ENCODE measurements at places on chromosomes 12 and 14.

DNA sequence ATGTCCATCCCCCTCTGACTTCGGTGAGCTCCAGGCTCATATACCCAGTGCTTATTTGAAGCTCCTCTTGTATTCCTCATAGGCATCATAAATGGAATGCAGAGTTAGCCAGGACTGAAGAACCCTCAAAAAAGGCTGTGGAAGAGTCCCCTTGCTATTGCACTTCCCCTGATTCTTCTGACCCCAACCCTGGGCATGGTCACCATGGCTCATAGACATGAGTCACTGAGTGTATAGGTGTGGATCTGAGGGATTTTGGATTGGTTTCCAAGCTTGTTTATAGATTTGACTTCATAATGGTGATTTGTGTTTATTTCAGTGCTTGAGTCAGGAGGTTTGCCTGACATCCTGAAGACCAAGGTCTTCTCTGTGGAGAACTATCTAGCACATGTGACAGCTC lies 98.4 kb upstream of the SLC38A2 start:
- peak; percentile 63 for DNase-seq

- peak; percentile 53 for DNase-seq
Measured at GRCh38 chr12:64392221-64392620, 1.7 kb upstream of the C12orf56 start.

- peak; percentile 34 for DNase-seq
Measured at GRCh38 chr12:133202493-133203343, 21.4 kb downstream of the ZNF268 start.

DNA sequence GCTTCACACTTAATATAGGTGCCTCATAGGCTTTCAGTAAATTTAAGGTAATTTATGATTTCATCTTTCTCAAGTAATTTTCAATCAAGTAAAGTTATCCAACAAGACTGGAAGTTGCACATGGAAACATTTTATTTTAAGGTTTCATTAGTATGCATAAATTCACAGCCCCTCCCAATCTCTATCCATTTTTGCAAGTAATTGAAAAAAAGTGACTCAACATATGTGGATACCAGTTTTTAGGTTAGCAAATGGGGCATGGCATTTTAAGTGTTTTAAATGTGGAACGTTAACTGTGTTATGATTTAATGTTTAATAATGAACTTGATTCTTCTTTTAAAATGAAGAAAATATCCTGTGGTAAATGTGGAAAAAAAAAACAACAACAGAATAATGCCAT lies 532.8 kb downstream of the FOXG1 start:
- DNase-seq: no peak

Measured in DMS53 (cell line).